ENCODE measurements at places on chromosomes 4 and X.
A peak's percentile ranks its signal among the peaks of the same experiment; 100 is the strongest.

GRCh38 chr4:54475546-54475945 is 182.2 kb upstream of the KIT start:
- DNase-seq = no peak

- no peak for DNase-seq
Observed at GRCh38 chr4:89356086-89356485, 48.5 kb upstream of the GPRIN3 start.

DNA sequence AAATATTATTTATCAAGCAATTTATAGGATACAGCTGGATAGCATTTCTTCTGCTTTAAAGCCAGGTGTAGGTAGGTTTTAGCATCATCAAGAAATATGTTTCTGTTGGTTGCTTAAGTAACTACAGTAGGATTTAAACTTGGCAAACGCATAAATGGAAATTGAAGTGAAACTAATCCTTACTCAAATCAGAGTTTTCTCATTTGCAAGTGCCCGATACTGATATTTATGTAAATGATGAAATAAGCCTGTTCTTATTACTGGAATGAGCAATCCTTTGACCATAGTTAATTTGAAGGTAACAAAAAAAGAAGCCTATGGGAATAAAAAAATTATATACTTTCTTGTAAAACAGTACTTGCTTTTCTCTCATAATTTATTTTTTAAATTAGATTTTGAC is 23.2 kb upstream of the PIGA start:
- DNase-seq = no peak

GRCh38 chr4:147725673-147726072 is 6.2 kb upstream of the ARHGAP10 start:
- no peak for DNase-seq

- no peak for DNase-seq
Observed at GRCh38 chrX:133375615-133376340, 39.5 kb downstream of the GPC4 start.

DNA sequence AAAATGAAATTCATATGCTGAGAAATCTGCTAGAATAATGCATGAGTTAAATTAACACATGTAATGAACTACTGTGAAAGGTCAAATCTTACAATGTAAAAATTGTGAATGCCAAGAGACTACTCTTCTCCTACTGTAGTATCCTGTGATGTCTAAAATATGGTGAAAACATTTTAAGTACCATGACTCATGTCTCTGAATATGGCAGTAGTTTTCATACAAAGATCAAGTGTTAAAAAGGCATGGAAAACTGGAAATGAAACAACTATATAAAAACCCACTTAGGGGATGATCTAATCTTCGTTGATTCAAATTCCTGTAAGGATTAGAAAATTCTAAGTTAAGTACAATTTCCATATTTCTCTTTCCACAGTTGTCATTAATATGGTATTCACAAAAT is 221.3 kb downstream of the PPP3CA start:
- DNase-seq = no peak

GRCh38 chr4:87895964-87896621 is 63.3 kb downstream of the MEPE start:
- no peak for DNase-seq

- DNase-seq = no peak
Observed at GRCh38 chr4:1996866-1997611, 11.7 kb downstream of the NELFA start.

DNA sequence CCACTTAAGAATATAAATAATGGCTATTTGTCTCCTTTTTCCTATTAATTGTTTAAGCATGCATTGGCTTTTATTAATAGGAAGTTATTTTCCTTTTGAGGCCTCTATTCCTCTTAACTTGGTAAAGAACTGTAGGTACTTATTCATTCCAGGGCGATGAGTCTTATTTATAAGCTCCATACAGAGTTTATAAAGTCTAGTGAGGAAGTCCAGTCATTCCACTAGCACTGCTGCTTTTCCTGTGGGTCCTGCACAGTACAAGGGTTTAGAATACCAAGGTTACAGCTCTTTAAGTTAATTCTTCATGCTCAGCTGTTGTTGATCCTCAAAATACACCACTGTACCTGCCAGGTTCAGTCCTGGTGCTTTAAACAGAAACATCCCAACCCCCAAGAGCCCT is 28.5 kb upstream of the WNK3 start:
- DNase-seq = no peak

DNA sequence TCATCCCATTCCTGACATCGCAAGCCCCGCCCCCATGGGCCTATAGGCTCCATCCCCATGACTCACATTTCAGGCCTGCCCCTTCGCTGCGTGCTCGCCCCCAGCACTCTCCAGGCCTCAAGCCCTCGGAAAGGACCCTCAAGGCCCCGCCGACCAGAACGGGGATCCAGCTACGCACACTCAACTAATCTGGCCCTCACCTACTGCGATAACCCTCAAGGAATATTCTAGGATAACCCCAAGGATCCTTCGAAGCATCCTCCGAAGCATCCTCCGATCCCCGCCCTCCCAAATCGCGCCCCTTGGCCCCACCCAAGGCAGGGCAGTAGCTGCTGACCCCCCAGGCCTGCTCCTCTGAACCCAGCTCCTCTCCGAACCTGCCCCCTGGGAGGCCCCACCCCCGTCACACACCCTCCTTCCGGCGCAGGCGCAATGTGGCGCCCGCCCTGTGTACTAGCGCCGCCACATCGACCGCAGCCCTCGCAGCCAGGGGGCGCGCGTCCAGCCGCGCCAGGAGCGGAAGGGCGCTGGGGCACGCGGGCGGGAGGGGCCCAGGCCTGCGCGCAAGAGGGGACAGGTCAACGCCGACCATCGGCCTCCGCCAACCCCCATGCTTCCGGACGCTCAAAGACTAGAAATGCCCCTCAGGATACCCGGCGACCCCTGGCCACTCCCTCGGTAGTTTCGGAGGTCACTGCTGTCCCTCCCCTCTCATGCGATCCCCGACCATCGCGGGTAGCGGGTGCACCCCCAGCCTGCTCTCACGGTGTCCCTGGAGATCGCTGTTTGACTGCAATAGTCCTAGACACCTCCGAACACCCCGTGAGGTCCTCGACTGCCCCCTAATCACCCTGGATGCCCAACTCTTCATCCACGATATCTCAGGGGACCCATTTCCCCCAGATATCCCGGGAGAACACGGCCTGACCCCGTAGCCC is 6.4 kb upstream of the MAGIX start:
- DNase-seq = peak; percentile 86

GRCh38 chr4:47484168-47484567 is 907 bp upstream of the ATP10D start:
- no peak for DNase-seq

DNA sequence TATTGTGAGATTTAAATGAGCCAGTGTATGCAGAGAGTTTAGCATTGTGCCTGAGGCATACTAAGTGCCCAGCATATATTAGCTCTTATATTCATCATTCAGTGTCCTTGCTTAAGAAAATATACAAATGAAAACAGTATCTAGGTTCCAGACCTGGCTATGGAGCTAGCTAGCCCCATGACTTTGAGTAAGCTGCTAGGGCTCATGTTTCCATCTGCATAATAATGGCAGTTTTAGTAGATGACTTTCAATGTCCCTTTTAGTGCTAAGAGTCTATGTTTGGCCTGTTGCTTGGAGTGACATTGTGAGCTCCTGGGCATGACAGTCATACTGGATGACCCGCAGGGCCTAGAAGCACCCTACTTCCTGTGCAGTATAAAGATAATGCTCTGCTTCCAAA is 435.3 kb downstream of the ZIC3 start:
- DNase-seq = no peak

GRCh38 chrX:19824603-19825002 is 62.8 kb downstream of the SH3KBP1 start:
- DNase-seq = peak; percentile 46

DNA sequence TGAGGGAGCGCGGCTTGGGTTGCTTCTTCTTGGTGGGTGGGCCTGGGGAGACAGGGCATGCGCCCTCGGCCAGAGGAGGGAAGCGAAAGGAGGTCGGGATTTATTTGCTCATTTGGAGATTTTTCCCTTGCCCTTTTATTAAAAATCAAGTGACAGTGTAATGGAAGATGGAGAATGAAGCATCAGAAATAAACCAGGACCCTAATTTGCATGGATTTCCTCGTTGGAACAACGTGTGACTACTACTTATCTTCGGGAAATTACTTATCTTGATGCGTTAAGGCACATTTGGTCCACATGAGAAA is 709 bp upstream of the CLOCK start:
- no peak for DNase-seq

GRCh38 chr4:92654084-92654483 is 350.3 kb downstream of the GRID2 start:
- no peak for DNase-seq

DNA sequence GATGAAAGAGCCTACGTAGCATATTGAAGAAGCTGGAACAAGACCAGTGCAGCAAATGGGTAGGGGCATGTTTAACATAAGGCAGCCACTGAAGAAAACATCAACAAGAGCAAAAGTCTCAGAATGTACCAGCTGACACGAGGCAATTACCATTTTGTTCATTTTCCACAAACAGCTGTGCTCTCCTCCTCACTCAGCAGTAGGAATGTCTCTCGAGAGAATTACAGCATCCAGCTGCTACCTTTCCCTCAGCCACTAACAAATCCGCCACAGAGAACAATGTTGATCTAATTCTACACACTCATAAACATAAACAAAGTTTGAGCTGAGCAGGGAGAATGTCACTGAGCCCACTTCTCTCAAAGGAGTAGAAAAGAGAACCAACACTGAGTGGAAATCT is 68.0 kb downstream of the OPHN1 start:
- no peak for DNase-seq

DNA sequence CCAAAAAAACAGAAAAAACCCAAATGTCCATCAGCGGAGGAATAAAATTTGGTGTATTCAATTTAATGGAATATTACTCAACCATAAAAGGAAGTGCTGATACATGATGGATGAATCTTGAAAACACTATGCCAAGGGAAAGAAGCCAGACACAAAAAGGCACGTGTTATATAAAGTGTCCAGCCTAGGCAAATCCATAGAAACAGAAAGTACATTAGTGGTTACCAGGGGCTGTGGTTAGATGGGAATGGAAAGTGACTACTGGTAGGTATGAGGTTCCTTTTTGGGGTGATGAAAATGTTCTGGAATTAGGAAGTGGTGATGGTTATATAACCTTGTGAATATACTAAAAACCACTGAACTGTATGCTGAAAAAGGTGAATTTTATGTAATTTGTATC is 3.5 kb upstream of the CDKL2 start:
- no peak for DNase-seq

GRCh38 chr4:1247864-1248244 is 1.1 kb downstream of the CTBP1 start:
- DNase-seq = no peak

- no peak for DNase-seq
Observed at GRCh38 chr4:47239649-47240048, 208.3 kb downstream of the GABRB1 start.

DNA sequence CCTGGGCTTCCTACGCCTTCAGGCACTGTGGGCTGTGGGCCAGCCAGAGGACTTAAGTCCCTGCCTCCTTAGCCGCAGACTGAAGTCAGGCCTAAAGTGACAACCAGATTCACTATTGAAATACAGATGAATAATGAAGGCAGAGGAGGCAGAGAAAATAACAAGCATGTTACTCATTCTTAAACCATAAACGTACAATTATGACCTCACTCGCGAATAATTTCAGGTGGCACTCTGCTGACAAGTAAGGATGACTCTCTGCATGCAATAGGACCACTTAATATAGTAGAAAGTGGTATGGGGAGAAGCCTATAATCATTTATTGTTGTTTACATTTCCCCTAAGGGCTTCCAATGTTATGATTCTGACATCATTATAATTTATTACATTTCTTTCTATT is 409.2 kb upstream of the FGF13 start:
- no peak for DNase-seq

DNA sequence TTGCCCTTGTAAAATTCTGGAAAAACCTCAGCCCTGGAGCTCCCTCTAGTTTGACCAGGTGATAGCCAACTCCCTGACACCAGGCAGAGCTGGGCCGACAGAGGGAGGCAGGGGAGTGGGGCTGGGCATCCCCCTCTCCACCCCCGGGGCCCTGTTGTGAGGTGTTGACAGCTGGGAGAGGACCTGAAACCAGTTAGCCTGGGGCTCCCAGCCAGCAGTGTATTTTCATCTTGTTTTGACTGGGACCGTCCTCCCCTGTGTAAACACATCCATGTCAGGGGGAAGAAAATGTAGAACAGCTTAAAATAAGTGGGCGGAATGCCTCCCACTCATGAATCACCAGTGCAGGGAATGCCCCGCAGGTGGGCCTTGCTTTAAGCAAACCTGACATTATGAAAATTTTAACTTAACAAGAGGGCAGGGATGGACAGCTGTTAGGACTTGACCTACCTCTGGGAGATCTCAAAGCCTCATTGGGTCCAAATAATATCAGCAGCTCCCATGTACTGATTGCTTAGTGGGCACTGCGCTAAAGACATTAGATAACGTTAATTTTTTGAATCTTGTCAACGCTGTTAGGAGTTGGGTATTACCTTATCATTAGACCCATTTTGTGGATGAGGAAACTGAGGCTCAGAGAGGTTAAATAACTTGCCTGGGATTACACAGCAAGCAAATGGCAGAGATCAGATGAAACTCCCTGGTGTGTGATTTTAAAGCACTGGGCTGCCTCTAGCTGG is 45.9 kb downstream of the TSC22D3 start:
- DNase-seq = peak; percentile 13

DNA sequence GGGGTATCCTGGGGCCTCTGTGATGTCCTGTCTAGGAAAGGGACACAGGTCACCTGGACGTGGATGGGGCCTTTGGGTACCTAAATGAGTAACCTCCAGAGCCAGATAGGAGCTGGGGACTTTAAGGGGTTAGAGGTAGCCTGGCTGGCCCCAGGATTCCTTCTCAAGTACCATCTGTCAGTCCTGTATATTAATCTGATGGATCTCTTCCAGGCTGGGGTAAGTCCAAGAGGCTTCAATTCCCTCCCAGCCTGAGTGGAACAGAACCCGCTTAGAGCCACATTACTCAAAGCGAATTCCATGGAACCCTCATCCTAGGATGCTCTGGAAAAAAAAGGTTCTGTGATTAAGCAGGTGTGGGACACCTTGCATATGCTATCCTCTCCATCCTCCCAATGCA is 24.8 kb upstream of the MAP3K15 start:
- DNase-seq = no peak

- no peak for DNase-seq
Observed at GRCh38 chrX:585115-585808, 45.3 kb upstream of the SHOX start.

All from activated naive CD4-positive, alpha-beta T cell treated with anti-CD3 and anti-CD28 coated beads, Interleukin-2, amount 50 U/mL, for 16 hours (primary cell).